ENCODE measurements at places on chromosomes 3 and 15.

- DNase-seq, result no peak
Measured at GRCh38 chr15:82960766-82961165, 8.2 kb upstream of the HOMER2 start.

GRCh38 chr3:120192159-120192558 lies 92.9 kb downstream of the GPR156 start:
- DNase-seq, result no peak

GRCh38 chr15:24948495-24948894 lies 6.3 kb upstream of the SNRPN start:
- no peak for DNase-seq

DNA sequence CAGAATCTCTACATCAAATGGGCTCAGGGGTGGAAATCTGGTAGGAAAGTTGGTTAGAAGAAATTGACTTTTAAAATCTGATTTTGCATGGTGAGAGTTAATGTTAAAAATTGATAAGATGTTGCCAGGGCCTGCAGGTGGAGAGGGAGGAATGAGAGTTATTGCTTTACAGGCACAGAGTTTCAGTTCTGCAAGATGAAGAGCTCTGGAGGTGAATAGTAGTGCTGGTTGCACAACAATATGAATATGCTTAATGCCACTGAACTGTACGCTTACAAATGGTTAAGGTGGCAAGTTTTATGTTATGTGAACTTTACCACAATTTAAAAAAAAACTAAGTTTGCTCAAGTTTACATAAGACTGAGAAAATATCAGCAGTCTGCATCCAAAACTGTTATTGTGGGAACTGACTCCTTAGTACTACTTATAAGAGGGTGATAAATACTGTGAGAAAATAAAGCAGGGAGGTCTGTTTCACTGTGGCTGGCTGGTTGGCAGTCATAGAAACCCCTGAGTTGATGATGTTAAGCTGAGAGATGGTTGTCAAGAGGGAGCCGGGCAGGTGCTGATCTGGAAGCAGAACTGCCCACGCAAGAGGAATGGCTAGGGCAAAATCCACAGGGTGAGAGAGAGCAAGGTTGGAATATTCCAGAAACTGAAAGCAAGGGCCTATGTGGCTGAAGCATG lies 144.9 kb downstream of the EDEM1 start:
- no peak for DNase-seq

GRCh38 chr3:81581966-81582599 lies 179.4 kb downstream of the GBE1 start:
- DNase-seq, result no peak

- DNase-seq, result no peak
Measured at GRCh38 chr15:88322461-88322860, 65.9 kb upstream of the NTRK3 start.

DNA sequence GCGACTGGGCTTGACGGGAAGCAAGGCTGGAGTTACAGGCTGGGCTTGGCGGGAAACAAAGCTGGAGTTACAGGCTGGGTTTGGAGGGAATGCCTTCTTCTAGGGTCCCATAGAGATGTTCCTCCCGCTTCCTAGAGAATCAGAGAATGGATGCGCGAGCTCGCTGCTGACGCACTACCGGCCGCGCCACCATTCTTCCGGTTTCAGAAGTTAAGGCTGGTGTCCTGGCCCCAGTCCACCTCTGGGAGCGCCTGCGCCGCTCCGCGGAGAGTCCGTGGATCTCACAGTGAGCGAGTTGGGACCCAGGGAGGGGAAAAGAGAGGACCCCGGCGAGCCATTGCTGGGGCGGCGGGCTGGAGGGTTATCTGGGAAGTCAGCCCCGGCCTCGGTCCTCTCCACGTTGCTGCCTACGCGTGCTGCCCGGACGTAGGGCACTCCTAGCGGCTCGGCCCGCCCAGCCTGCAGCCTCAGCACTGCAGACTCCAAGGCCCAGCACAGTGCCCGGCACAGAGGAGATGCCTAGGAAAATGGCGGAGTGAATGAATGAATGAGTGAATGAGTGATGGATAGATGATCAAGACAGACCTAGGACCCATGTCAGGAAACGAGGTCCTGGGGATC lies at the start of gene ZNF502:
Gene ZNF502, plus strand, starts transcription at position 206 of the 621 bp plus-strand sequence. CDS start 7,602 bp downstream, outside the sequence.
- DNase-seq, result peak; percentile 60

- no peak for DNase-seq
Measured at GRCh38 chr3:155876503-155876902, 6.1 kb downstream of the GMPS start.

GRCh38 chr15:99054892-99055291 lies 47.3 kb upstream of the PGPEP1L start:
- DNase-seq, result no peak

- no peak for DNase-seq
Measured at GRCh38 chr3:50163572-50164455, 8.7 kb downstream of the SEMA3F start.

- DNase-seq, result no peak
Measured at GRCh38 chr3:58250093-58250707, 12.6 kb downstream of the ABHD6 start.

DNA sequence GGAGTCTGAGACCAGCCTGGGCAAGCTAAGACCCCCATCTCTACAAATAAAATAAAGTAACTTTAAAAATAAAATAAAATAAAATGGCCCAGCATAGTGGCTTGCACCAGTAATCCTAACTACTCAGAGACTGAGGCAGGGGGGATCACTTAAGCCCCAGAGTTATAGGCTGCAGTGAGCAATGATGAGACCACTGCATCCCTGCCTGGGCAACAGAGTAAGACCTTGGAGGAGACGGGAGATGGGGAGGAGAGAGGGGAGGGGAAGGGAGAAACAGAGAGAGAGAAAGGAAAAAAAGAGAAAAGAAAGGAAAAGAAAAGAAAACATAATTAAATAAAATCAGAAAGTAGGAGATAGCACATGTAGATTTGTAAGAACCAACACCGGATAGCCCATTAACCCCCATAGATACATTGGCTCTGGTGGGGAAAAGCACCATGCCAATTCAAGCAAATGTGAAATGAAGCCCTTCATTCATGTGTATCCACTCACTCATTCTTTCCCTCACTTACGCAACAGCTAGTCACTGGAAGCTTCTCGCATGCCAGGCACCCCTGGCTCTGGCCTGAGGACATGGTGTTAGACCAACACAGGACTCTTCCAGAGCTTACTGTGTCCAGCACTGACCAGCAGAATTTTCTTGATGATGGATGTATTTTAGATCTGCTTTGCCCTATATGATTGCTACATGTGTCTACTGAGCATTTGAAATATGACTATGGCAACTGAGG lies 183.2 kb downstream of the MAGI1 start:
- no peak for DNase-seq

- no peak for DNase-seq
Measured at GRCh38 chr15:58734859-58735258, 14.6 kb downstream of the ADAM10 start.

DNA sequence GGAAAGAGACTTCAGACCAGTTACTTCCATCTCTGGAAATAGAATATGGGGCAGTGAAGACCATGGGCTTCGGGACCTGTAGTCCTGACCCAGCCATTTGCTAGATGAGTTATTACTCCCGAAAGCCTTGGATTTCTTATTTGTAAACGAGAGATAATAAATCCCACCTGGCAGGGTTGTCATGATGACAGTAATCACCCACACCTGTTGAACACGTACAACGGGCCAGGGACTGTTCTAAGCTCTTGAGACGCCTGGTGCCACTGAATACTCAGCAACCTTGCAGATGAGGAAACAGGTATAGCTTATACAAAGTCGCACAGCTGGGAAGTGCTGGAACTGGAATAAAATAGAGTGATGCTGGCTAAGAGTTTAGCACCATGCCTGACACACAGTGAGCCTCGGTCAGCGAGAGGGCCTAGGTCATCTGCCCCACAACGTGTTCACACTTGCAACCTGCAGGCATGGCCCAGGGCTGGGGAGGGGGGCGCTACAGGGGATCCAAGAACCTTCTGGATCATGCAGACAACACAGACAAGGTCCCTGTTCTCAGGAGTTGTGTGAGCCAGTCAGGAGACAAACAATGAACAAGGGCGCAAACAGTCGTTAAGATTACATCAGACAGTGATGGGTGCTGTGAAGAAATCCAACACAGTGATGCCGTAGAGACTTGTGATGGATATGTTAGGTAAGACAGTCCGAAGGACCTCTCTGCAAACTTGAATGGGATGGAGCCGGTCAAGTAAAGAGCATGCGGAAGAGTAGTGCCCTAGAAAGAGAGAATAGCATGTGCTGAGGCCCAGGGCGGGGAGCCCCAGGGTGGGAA lies 89.2 kb downstream of the CORO2B start:
- DNase-seq, result no peak

DNA sequence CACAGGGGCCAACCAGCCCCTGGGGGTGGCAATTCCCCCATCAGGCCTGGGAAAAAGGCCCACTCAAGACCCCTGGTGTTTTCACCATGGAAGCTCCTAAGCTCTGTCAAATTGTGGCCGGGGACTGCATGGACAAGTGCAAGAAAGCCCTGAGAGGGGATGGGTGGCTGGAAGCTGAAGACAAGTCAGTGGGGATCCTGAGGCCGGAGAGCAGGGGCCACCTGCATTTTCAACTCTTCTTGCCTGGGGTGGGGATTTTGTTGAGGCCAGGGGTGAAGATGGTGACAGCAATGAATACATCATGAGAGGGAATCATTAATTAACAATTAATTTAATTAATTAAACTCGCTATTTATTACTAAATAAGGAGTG lies 33.9 kb downstream of the FEM1B start:
- no peak for DNase-seq

GRCh38 chr3:76403556-76403955 lies 618.2 kb upstream of the ZNF717 start:
- DNase-seq, result no peak

DNA sequence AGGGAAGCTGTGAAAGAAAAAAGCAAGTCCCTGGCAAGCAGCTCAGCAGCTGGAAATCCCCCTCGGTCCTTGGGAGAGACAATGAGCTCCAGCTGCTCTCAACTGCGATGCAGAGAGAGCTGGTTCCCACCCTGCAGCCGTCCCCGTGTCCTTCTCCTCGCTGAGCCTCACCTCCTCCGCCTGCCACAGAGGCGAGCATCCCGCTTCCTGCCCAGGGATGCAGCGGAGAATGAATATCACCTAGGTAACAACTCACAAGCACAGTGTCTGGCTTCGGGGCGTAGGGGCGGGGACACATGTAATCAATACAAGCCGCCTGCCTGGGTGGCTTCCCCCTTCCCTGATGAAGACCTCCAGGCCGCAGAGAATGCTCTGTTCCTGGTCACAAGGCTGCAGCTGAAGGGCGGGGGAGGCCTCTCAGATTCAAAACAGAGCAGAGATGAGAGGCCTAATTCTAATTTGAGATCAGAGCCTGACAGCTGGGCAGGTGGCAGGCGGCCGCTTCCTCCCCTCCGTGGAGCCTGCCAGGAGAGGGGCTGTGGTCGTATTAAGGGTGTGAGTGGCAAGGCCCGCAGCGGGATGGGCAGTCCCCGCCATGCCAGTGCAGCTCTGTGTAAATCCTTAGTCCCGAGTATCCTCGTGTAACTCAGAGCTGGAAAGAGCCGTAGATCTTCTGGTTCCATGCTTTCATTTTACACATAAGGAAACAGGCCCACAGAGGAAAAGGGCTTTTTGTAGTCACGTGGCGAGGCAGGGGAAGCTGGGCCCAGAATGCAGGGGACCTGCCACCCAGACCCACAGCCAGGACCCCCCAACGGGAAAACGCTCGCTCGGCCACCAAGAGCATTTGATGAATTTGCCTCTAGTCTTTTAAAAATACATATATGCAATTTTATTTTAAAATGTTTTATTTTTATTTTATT lies 24.3 kb downstream of the ZDHHC19 start:
- no peak for DNase-seq

DNA sequence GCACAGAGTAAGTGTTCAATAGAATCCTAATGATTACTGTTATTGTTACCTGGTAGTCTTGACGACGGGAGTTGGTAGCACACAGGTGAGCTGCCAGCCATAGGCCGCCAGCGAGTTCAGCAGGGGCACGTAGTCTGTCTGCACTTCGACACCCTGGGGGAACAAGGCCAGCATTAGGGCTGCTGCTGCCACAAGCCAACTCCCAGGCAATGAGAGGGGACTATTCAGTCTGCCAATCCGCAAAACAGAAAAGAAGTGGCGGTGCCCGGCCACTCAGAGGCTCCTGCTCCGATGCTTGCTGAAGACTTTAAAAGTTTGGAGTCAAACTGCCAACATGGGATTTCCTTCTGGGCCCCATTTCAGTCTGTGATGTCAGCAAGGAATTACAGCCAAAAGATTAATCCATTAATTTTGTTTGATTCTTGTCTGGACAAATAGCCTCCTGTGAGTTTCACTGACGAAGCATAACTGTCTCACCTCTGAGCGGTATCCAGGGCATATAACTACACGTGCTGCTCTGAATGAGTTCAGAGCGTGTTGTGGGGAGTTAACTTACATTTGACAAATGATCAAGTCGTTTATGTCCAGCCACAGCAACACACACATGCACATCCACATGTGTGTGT lies 61.8 kb downstream of the OXNAD1 start:
- DNase-seq, result no peak

DNA sequence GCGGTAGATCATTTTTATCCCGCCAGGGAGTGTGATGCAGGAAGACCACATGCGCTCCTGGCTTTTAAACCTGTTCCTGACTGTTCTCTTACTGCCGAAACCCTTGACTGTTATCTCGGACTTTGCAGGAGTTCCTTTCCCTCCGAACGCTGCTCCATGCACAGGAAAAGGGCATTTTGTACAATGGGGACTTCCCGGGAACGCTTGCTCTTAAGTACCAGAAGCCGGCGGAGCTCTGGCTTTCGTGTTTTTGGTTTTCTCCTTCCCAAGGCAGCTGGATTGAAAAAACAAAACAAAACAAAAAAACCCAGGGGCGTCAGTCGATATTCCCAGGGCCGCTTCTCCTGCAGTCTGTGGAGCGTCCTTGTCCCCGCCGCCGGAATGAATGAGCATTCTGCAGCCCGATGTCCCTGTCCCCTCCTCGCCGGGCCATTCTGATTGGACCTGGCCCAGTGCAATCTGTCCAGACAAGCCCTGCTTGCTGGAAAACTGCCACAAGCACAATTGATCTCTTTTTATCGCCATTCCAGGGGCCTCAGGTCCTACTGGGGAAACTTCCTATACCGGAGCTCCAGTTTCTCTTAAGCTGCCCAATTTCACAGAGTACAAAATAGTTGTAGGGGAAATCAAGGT lies 44.8 kb downstream of the SLC6A1 start:
- no peak for DNase-seq

DNA sequence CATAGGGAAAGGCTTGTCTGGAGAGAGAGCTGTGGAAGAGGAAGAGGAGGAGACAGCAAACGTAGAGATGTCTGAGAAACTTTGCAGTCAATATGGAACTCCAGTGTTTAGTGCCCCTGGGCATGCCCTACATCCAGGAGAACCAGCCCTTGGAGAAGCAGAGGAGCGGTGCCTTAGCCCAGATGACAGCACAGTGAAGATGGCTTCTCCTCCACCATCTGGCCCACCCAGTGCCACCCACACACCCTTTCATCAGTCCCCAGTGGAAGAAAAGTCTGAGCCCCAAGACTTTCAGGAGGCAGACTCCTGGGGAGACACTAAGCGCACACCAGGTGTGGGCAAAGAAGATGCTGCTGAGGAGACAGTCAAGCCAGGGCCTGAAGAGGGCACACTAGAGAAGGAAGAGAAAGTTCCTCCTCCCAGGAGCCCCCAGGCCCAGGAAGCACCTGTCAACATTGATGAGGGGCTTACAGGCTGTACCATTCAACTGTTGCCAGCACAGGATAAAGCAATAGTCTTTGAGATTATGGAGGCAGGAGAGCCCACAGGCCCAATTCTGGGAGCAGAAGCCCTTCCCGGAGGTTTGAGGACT lies 6.9 kb downstream of the MAP1A start:
- DNase-seq, result no peak

GRCh38 chr15:65054333-65055200 lies 9.4 kb downstream of the SLC51B start:
- peak; percentile 21 for DNase-seq

GRCh38 chr3:106452096-106452495 lies 583.3 kb upstream of the CBLB start:
- no peak for DNase-seq

Measured in stimulated activated CD4-positive, alpha-beta T cell treated with anti-CD3 and anti-CD28 coated beads, Interleukin-1b, Interleukin-23, amount 100 ng/mL, for 24 hours (primary cell).